ENCODE measurements at places on chromosomes 1 and 21. TPM values are rescaled to one million over a fixed set of nuclear protein-coding genes. Genes with fewer than 3 reads are reported as not detected.

DNA sequence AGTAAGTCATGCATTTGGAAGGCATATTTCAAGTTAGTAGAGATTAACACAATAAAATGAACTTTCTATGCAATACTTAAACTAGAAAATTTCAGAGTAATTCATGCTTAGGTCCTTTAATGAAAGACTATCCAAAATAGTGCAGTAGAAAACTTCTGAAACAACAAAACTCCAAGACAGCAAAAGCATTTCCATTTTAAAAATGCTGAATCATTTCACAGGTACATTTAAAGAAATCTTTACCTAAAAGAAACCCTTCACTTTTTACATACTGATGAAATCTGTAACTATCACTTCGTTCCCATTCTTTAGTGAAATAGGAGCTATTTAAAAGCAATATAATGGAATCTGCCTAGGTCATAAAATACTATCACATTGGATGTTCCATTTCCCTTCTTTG, 17.5 kb downstream of the CSDE1 start:
- H3K4me3 ChIP-seq = no peak overlapping the region
- H3K4me1 ChIP-seq = peaks cover 3% of the 10 kb centered on the region
- peaks cover 52% of the 10 kb centered on the region for H3K36me3 ChIP-seq
- no peaks in the 10 kb centered on the region for H3K27me3 ChIP-seq
- H3K27ac ChIP-seq = no peak overlapping the region

GRCh38 chr1:7313081-7313546, 458.0 kb upstream of the VAMP3 start:
- peak overlapping the region; percentile 32 for H3K27ac ChIP-seq
- no peak overlapping the region for H3K4me3 ChIP-seq
- peak; percentile 77 for DNase-seq
- H3K36me3 ChIP-seq = peaks cover 4% of the 10 kb centered on the region
- H3K27me3 ChIP-seq = no peaks in the 10 kb centered on the region

- H3K36me3 ChIP-seq = peaks cover 1% of the 10 kb centered on the region
- H3K4me3 ChIP-seq = no peak overlapping the region
- H3K27ac ChIP-seq = no peak overlapping the region
- peaks cover 20% of the 10 kb centered on the region for H3K4me1 ChIP-seq
Observed at GRCh38 chr1:47309427-47309826, 4.5 kb downstream of the STIL start.

DNA sequence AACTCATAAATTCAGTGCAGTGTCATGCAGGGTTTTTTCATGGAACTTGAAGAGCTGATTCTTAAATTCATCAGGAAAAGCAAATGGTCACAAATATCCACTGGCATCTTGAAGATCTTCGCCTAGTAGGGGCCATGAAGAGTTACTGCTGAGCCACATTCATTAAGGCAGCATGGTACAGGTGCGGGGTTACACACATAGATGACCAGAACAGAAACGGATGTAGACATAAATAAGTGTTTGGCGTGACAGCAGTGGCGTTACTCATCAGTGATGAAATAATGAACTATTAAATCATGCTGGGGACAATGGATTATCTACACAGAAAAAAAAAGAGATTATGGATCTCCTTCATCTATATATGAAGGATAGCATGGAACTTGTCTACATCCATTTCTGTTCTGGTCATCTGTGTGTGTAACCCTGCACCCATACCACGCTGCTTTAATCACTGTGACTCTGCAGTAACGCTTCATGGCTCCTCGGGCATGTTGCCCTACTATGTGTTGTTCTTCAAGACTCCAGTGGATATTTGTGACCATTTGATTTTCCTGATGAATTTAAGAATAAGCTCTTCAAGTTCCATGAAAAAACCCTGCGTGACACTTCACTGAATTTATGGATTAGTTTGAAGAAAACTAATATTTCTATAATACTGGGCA, 161.3 kb downstream of the GALNT2 start:
- H3K27ac ChIP-seq = no peak overlapping the region
- H3K4me1 ChIP-seq = peaks cover 37% of the 10 kb centered on the region
- no peaks in the 10 kb centered on the region for H3K27me3 ChIP-seq
- no peak overlapping the region for H3K4me3 ChIP-seq

GRCh38 chr1:965526-966134, 652 bp upstream of the PLEKHN1 start:
- no peak for DNase-seq
- no peak overlapping the region for H3K4me3 ChIP-seq
- no peak overlapping the region for H3K27ac ChIP-seq
- H3K27me3 ChIP-seq = no peaks in the 10 kb centered on the region
- H3K36me3 ChIP-seq = peaks cover 2% of the 10 kb centered on the region
- no peaks in the 10 kb centered on the region for H3K4me1 ChIP-seq

DNA sequence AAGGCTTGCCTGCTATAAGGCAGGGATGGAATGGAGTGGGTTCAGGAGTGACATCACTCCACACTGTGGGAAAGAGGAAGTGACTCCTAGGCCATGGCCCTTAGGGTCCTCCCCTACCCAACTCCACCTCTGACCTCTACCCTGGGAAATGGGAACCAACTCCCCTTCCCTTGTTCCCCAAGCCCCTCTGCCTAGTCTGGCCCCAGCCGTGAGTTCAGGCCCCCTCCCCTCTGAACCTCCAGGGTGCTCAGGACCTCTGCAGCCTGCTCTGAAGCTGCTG, 3.8 kb upstream of the GUCA2A start:
- no peak for DNase-seq
- H3K4me3 ChIP-seq = no peak overlapping the region
- H3K27ac ChIP-seq = no peak overlapping the region

DNA sequence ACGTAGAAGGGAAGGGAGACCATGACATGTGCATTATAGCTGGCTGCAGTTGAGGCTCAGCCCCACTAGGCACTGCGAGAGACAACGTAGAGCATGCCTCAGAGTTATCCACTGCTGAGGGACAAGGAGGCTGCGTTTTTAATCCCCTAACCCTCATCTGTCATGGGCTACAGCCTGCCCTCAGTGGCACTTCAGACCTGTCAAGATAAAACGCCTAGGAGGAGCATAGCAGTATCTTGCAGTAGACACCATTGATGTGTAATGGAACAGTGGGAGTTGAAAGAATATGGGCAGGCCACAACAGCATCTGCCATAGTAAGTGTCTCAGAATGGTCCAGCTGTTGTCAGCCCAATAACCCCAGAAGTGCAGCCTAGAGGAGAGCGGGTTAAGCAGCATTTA, 307.0 kb upstream of the PTBP2 start:
- H3K27me3 ChIP-seq = no peaks in the 10 kb centered on the region
- H3K36me3 ChIP-seq = no peaks in the 10 kb centered on the region
- H3K27ac ChIP-seq = no peak overlapping the region

DNA sequence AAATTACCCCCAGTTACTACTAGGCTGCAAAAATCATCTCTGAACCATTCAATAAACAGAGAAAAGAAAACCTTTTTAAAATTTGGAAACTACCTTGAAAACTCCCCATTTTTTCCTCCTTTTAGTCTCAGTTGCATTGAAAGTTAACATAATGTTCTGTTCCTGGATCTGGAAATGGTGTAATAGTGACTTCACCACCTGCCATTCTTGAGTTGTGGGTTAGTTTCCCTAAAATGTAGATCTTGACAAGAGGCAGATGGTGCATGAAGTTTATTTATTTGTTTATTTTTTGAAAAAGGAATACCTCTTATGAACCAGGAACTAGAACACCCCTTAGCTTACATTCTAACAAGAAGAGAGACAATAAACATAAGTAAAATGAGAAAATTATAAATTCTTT, 72.8 kb downstream of the ATF6 start:
- H3K27me3 ChIP-seq = no peaks in the 10 kb centered on the region
- H3K4me3 ChIP-seq = no peak overlapping the region
- no peak for DNase-seq

- H3K4me1 ChIP-seq = peaks cover 25% of the 10 kb centered on the region
- no peak overlapping the region for H3K27ac ChIP-seq
- H3K4me3 ChIP-seq = no peak overlapping the region
- no peaks in the 10 kb centered on the region for H3K36me3 ChIP-seq
- no peak for DNase-seq
Observed at GRCh38 chr1:22471078-22471477, 19.4 kb downstream of the ZBTB40 start.

DNA sequence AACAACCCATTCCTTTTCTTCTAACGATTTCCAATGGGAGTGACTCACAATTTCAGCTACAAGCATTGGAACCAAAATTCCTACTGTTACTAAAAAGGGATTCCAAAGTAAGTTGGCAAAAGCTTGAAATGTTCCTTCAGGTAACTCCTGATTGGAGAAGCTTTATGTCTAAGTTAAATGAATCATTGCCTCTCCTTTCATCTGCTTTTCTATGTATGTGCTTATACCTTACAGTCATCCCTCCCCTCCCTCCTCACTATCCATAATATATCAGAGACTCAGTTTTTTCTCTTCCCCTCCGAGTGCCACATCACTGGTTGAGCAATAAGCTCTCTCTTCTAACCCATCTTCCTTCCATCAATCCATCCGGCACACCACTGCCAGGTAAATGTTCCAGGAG, 86.8 kb downstream of the TIAM1 start:
- H3K27me3 ChIP-seq = no peaks in the 10 kb centered on the region
- H3K4me3 ChIP-seq = no peak overlapping the region
- no peak for DNase-seq
- no peaks in the 10 kb centered on the region for H3K36me3 ChIP-seq
- peaks cover 5% of the 10 kb centered on the region for H3K4me1 ChIP-seq

DNA sequence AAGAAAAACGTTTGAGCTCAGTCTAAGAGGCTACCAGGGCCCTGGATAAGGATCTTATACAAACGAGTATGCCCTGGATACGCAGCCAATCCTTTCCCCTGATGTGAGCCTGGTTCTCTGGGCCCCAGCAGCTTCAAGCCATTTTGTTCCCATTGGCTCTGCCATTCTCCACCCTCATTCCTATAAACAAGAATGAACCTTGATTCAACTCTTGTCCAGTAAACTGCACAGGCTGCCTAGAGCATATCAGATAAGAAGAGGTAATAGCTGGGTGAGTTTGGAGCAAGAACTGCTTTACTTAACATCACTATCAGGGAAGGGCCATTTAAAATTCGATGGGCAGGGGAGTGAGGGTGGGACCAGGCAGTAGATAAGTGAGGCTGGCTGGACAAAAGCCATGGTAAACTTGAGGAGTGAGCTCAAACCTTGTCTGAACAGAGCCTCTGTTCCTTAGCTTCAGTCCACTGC, 11.3 kb downstream of the BTG2 start:
- no peak overlapping the region for H3K4me3 ChIP-seq
- H3K4me1 ChIP-seq = peaks cover 2% of the 10 kb centered on the region
- peaks cover 2% of the 10 kb centered on the region for H3K36me3 ChIP-seq
- no peak overlapping the region for H3K27ac ChIP-seq

DNA sequence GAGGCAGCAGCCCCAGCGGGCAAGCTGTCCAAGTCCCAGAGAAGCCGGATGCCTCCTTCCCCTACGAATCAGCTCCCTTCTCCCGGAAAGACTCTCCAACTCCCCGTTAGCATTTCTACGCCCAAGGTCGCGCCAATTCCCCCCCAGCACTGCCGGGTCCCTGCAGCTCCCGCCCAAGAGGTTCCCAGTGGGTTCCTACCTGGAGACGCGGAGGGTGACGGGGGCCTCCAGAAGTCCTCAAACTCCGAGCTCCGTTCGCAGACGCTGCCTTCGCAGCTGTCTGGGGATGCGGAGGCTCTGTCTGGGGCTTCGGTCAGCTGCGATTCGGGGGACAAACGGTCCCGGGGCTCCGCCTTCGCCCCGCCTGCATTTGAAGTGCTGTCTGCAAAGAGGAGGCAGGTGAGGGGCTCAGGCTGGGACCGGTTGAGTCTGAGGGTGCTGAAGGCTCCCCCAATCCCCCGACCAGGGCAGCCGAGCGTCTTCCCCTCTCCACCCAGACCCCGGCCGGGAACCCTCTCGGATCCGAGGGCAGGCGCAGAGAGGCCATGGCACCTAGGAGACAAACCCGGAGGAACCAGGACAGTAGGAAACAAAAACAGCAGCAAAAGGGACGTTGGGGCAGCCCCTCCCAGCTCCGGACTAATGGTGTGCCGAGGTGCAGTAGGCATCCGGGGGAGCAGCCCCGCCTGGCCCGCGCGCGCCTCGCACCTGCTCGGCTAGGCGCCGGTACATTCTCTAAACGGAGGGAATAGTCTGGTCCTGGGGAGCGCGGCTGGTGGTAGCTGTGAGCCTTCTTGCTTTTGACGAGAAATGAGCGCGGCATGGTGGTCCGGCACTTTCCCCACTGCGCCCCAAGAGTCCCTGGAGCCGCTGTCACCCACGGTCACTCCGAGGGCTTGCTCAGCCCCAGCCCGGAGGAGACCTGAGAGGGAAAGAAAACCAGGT, 3.8 kb downstream of the GFI1 start:
- H3K27ac ChIP-seq = no peak overlapping the region
- H3K27me3 ChIP-seq = peaks cover 80% of the 10 kb centered on the region
- peak overlapping the region; percentile 68 for H3K4me3 ChIP-seq
- H3K4me1 ChIP-seq = peaks cover 55% of the 10 kb centered on the region
- H3K36me3 ChIP-seq = no peaks in the 10 kb centered on the region
- DNase-seq = no peak

DNA sequence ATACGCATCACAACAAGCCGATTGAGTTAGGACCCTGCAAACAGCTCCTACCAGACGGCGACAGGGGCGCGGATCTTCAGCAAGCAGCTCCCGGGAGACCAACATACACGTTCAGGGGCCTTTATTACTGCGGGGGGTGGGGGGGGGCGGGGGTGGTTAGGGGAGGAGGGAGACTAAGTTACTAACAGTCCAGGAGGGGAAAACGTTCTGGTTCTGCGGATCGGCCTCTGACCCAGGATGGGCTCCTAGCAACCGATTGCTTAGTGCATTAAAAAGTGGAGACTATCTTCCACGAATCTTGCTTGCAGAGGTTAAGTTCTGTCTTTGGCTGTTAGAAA, 162.0 kb downstream of the RUNX1 start:
- DNase-seq = no peak
- no peaks in the 10 kb centered on the region for H3K27me3 ChIP-seq
- H3K4me1 ChIP-seq = peaks cover 48% of the 10 kb centered on the region
- peak overlapping the region; percentile 98 for H3K27ac ChIP-seq
- no peaks in the 10 kb centered on the region for H3K36me3 ChIP-seq

GRCh38 chr1:152001631-152002584, 8.2 kb upstream of the S100A10 start:
- H3K4me1 ChIP-seq = no peaks in the 10 kb centered on the region
- H3K27me3 ChIP-seq = peaks cover 33% of the 10 kb centered on the region
- H3K27ac ChIP-seq = no peak overlapping the region
- no peaks in the 10 kb centered on the region for H3K36me3 ChIP-seq
- no peak overlapping the region for H3K4me3 ChIP-seq

The CDC73 gene
- 69.5 TPM for total RNA-seq

The PWP2 gene
- total RNA-seq = 0.75 TPM

The PRAMEF25 gene
- total RNA-seq = not detected

The ADGRL4 gene
- total RNA-seq = 9.5 TPM

The MFAP2 gene
- total RNA-seq = 172 TPM

All from osteocyte (in vitro differentiated cells).